Heart left ventricle (tissue), 16 donors: ENCODE measurements at places on chromosomes 4 and X. TPM values are rescaled to one million over a fixed set of nuclear protein-coding genes. Genes with fewer than 3 reads are reported as not detected.

ZNF732 gene
- not detected for total RNA-seq

GRCh38 chrX:42269186-42269585, 345.8 kb upstream of the CASK start:
- H3K27me3 ChIP-seq: no peaks in the 10 kb centered on the region
- H3K36me3 ChIP-seq: no peaks in the 10 kb centered on the region
- H3K4me1 ChIP-seq: no peaks in the 10 kb centered on the region
- no peak for DNase-seq
- no peak overlapping the region for H3K27ac ChIP-seq

DNA sequence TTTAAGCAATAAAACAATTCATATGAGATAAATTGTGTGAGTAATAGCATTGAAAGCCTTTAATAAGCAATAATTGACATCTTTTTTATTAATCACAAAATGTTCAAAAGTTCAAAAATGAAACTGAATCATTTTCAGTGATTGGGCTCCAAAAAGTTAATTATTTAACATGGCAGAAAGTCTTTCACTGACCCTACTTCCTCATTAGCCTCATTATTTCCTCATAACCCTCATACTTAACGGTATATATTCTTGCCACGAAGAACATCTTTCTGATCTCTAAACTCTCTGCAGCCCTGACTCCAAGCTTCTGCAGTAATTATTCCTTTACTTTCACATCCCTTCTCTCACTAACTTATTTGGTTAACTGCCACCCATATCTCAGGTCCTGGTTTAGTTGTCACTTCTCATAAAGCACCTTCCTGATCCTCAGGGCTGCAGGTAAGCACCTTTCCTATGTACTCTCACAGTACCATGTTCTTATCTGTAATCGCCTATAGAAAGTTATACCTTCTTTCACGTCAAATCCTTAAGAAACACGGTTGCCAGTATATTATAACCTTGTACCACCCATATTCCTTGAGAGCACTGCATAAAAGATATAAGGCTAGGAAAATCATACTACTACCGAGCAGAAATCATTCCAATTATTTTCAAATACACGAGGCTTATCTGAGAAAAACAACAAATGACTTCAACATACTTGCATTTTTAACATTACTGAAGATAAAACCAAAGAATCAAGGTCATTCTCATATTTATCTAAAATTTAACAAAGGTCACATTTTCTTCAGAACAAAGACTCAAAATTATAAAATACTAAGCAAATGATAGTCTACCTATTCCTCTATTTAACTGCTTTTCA, 72.2 kb downstream of the PPP3CA start:
- no peak for DNase-seq
- H3K4me3 ChIP-seq: no peak overlapping the region
- H3K27ac ChIP-seq: no peak overlapping the region
- no peaks in the 10 kb centered on the region for H3K27me3 ChIP-seq

- no peak for DNase-seq
- H3K4me1 ChIP-seq: no peaks in the 10 kb centered on the region
- no peak overlapping the region for H3K27ac ChIP-seq
- H3K4me3 ChIP-seq: no peak overlapping the region
- H3K36me3 ChIP-seq: no peaks in the 10 kb centered on the region
- H3K27me3 ChIP-seq: no peaks in the 10 kb centered on the region
Observed at GRCh38 chrX:93420090-93420489, 253.3 kb downstream of the NAP1L3 start.

ATP2B3 gene
- not detected for total RNA-seq

DNA sequence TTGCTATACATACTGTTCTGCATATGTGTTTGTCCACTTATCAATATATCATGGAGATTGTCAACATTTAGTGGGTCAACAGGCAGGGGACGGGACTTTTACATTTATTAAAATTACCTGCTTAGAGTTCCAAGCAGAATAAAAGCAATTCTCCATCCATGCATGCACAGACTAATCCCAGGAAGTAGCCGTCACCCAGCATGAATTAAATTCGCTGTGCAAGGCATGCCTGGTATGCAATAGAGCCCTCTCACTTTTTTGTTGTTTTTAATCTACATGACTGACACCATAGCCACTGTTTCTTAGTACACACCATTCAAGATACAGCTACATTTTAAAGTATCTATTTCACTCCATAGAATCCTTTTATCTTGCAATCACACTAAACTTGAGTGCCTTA, 108.9 kb downstream of the USP46 start:
- no peaks in the 10 kb centered on the region for H3K36me3 ChIP-seq
- H3K4me3 ChIP-seq: peak overlapping the region; percentile 44
- peak overlapping the region; percentile 70 for H3K27ac ChIP-seq
- H3K27me3 ChIP-seq: no peaks in the 10 kb centered on the region
- DNase-seq: no peak
- peaks cover 28% of the 10 kb centered on the region for H3K4me1 ChIP-seq

DNA sequence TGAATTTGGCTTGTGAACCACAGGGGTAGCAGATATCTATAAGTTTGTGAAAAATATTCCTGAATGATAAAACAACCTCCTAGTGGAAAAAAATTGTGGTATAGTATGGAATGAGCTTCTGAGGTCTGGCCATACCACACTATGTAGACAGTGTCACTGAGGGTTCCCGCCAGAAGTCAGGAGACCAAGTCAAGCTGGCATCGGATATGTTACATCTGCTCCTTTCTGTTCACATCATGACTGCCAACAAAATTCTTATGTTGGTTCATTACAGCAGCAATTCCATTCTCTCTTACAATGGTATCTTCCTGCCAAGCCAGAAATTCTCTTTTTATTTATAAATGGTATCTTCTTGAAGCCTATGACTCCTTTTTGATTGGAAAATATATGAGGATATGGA, 273.0 kb downstream of the PPP3CA start:
- no peaks in the 10 kb centered on the region for H3K27me3 ChIP-seq
- no peak overlapping the region for H3K4me3 ChIP-seq
- no peak overlapping the region for H3K27ac ChIP-seq
- H3K4me1 ChIP-seq: peaks cover 9% of the 10 kb centered on the region
- no peaks in the 10 kb centered on the region for H3K36me3 ChIP-seq
